ENCODE measurements at places on chromosomes 3 and 15.
A peak's percentile ranks its signal among the peaks of the same experiment; 100 is the strongest.

DNA sequence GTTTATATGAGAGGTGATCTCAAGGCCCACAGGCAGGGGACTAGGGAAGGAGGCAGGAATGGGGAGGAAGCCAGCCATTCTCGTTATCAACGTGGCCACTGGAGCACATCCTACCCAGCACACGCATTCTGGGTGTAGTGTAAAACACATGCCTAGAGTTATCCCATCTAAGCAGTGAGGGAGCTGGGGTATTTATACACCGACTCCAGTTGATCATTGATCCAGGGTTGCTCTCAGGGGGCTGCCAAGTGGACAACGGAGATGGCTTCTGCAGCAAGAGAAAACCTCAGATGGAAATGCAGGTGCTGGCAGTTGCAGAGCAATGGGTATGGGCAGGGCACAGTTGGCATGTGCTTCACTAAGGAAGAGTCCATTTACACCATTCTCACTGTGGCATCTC is 30.4 kb upstream of the SYNM start:
- DNase-seq = no peak

DNA sequence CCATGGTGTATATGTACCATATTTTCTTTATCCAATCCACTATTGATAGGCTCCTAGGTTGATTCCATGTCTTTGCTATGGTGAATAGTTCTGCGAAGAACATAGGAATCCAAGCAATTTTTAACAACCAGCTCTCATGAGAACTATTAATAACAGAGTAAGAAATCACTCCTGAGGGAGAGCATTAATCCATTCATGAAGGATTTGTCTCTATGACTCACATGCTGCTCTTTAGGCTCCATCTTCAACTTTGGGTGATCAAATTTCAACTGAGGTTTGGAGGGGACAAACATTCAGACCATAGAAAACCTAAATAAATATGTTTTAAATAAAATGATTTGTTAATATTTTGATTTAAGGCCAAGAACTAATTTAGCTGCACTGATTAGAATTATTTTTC is 147.4 kb downstream of the NSUN3 start:
- no peak for DNase-seq

GRCh38 chr3:34856081-34856947 is 783.0 kb upstream of the ARPP21 start:
- DNase-seq = no peak

GRCh38 chr3:136950623-136951022 is 7.2 kb upstream of the IL20RB start:
- no peak for DNase-seq

GRCh38 chr3:65855370-65856100 is 183.2 kb downstream of the MAGI1 start:
- DNase-seq = no peak

- no peak for DNase-seq
Observed at GRCh38 chr3:38829404-38829803, 13.4 kb upstream of the SCN10A start.

- no peak for DNase-seq
Observed at GRCh38 chr3:153028381-153028780, 133.6 kb upstream of the RAP2B start.

GRCh38 chr3:187120326-187120725 is 19.0 kb downstream of the RPL39L start:
- no peak for DNase-seq

GRCh38 chr3:155449613-155450267 is 156.3 kb upstream of the STRIT1 start:
- no peak for DNase-seq

DNA sequence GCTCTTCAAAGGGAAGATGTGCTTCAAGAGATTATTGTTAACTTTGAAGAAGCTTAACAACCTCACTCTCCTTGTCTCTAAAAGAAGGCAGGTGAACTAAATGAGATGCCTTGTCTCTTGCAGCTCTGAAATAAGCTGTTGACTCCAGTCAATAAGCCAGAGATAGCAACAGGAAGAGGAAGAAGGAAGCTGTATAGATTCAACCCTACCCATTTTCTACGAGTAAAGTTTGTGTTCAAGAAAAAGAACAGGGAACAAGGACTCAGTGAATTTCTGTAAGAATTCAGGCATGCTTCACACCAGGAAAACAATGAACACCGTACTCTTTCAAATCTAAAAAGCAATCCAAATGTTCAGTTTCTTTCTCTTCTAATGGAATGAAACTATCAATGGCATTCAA is 503.5 kb downstream of the MAGI1 start:
- no peak for DNase-seq

- DNase-seq = no peak
Observed at GRCh38 chr3:111080413-111080812, 8.8 kb downstream of the NECTIN3 start.

- peak; percentile 64 for DNase-seq
Observed at GRCh38 chr3:125120379-125121122, 64.8 kb upstream of the HEG1 start.

All from suprapubic skin (tissue), 4 donors.